IPS-NIHi11 (cell line): ENCODE measurements at places on chromosomes 12 and 14.
A peak's percentile ranks its signal among the peaks of the same experiment; 100 is the strongest.

- peak; percentile 85 for DNase-seq
Observed at GRCh38 chr12:55681142-55682077, 26.3 kb downstream of the ITGA7 start.

DNA sequence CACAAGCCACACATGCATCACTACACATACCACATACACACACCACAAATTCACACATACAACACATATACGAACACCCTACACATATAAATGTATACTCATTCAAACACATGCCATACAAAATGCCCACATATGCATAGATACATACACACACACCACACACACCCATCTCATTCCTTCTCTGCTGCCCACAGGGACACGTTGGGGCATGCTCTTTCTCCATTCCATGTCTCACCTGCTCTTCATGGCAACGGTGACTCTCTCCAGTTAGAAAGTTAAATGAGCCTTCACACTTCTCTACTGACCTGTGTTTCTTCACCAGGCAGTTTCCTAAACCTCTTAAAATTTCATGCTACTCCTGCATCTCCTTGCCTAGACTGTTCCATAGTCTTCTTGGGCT is 1194.8 kb downstream of the BCL11B start:
- no peak for DNase-seq

DNA sequence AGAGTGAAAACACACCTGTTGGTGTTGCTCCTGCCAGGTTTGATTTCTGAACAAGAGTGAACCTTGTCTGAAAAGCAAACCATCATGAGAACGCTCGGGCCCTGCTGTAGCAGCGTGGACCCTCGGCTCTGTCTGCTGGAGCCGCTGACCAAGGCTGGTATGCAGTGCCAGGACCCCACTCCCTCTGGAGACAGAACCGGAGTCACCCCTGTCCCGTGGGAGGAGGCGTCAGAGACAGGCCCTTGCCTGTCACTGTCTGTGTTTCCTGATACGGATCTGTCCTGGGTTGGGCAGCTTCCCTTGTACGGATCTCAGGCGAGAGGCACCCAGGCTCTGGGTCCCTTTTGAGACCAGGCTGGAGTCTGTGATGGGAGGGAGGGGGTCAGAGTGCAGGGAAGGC is 111.6 kb downstream of the ADGRD1 start:
- DNase-seq = no peak

GRCh38 chr12:130338794-130339601 is 1.3 kb downstream of the PIWIL1 start:
- no peak for DNase-seq

- no peak for DNase-seq
Observed at GRCh38 chr12:7959278-7959677, 23.3 kb upstream of the SLC2A3 start.

GRCh38 chr12:90112666-90113065 is 404.0 kb upstream of the ATP2B1 start:
- no peak for DNase-seq

DNA sequence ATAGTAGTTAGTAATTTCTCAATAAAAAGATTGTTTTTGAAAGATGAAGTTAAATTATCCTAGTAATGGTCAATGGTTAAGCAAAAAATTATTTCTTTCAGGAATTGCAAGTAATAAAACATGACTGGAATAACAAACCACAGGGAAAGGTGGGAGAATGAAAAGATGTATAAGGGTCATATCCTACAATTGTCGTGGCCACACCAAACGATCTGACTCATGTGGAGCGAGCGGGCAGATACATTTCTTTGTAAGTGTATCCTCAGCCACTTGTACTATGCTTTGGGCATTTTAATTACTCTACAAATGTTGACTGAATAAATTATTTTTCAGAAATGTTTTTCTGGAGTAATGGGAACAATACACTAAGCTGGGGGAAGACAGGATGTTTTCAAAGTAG is 45.5 kb downstream of the ACSM4 start:
- no peak for DNase-seq

- no peak for DNase-seq
Observed at GRCh38 chr12:916240-916639, 33.3 kb downstream of the RAD52 start.

GRCh38 chr12:92718483-92718990 is 15.7 kb downstream of the PLEKHG7 start:
- no peak for DNase-seq

DNA sequence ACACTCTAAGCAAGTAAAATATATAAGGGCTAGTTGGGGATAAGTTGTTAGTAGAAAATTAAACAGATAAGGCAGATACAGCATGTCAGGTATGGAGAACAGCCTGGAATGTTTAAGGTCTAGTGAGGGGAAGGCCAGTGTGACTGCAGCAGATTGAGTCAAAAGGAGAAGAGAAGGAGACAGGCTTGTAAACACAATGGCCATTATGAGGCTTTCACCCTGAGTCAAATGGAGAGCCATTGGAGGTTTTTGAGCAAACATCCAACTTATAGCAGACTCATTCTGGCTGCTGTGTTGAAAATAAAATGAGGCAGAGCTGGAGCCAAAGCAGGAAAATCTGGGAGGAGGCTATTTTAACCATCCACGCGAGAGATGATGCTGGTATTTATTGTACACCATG is 142.0 kb downstream of the DUSP6 start:
- no peak for DNase-seq

GRCh38 chr12:41512497-41512896 is 324.4 kb downstream of the PDZRN4 start:
- no peak for DNase-seq

DNA sequence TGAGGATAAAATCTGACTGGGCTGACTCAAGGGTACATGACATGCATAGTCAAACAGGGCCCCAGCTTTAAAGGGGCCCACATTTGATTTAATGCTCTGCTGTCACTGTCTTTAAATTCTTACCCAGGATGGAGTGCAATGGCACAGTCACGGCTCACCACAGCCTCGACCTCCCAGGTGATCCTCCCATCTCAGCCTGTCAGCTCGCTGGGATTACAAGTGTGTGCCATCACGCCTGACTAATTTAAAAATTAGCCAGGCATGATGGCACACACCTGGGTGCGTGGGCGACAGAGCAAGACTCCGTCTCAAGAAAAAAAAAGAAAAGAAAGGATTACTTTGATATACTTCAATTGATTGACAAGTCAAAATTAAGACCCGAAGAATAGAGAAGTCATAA is 9.2 kb upstream of the PLBD1 start:
- DNase-seq = no peak

GRCh38 chr12:112705037-112705632 is 86.4 kb upstream of the RPH3A start:
- peak; percentile 49 for DNase-seq

DNA sequence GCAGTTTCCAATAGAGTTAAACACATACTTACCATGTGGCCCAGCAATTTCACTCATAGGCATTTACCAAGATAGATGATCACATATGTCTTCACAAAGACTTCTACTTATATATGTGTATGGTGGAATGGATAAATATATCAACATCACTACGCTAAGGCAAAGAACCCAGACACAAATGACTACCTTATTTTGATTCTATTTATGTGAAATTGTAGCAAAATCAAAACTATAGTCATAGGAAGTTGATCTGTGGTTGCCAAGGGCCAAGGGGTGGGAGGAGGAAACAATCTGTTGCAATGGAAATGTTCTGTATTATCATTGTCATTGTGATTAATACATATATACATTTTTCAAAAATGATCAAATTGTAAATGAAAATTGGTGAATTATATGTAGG is 47.7 kb upstream of the ANP32D start:
- no peak for DNase-seq

GRCh38 chr14:55103005-55103640 is 25.9 kb upstream of the LGALS3 start:
- DNase-seq = peak; percentile 75

GRCh38 chr14:90379106-90379505 is 17.7 kb upstream of the CALM1 start:
- DNase-seq = no peak

DNA sequence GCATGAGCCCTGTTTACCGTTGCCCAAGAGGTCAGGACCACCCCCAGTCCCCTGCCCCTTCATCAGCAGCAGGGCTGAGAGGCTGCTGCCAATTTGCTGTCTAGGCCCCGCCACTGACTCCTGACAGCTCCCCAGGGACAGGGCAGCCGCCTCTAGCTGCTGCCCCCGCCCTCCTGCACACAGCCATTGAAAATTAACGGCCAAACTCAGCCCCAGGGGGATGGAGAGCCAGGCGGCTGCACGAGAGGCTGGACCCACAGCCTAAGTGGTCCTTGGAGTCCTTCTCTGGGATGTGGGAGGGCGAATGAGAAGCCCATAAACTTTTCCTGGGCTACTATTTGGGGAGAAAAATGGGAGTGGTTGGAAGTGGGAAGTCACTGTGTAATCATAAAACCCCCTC is 4.6 kb downstream of the FOXN4 start:
- DNase-seq = no peak

DNA sequence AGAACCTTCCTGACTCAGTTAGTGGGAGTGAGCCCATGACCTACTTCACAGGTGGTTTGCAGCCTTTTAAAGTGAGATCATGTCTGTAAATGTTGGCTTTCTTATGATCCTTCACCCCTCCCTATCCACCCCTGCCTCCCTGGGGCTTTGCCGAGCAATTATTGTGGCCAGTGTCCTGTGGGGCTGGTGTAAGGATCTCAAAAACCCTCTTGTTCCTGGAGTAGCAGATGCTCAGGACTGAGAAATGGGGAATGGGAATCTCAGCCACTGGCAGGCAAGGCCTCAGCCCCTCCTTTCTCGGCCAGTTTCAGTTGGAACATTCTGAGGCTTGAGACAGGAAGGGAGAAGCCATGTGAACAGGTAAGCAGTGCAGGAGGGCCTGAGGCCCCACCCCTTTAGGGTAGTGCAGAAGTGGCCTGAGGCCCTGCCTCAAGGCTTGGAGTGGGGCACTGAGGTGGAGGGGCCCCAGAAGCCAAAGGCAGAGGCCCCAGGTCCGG is 53.8 kb downstream of the PLEKHG3 start:
- DNase-seq = no peak
